ENCODE measurements at places on chromosomes 5 and 9.

DNA sequence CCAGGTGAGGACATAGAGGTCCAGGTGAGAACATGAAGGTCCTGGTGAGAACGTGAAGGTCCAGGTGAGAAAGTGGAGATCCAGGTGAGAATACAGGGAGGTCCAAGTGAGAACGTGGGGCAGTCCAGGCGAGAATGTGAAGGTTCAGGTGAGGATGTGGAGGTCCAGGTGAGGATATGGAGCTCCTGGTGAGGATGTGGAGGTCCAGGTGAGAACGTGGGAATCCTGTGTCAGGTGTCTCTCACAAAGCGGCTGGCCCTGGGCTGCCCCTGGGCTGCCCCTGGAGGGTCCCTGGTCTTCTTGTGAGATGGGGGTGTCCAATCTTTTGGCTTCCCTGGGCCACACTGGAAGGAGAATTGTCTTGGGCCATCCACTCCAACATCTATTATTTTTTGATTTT lies 133.4 kb downstream of the MRPL36 start:
- no peak for DNase-seq

DNA sequence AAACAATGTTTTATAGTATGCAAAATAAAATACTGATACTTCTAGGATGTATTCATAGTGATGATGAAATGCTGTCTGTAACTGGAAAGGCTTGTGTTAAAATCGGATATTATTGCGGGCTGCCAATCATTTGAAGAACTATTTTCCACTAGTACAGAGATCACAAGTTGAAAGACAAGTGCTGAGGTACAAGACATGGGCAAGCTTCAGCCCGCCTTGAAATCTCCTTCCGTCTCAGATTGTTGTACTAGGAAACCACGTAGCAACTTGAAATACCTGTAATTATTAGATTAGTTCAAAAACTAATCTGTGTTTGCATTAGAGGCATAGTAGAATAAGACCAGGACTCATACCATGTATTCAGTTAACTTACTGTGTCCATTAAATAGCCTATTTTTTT lies 218.2 kb downstream of the ARHGEF28 start:
- DNase-seq, result no peak

GRCh38 chr5:6491919-6492290 lies 43.2 kb downstream of the UBE2QL1 start:
- no peak for DNase-seq

DNA sequence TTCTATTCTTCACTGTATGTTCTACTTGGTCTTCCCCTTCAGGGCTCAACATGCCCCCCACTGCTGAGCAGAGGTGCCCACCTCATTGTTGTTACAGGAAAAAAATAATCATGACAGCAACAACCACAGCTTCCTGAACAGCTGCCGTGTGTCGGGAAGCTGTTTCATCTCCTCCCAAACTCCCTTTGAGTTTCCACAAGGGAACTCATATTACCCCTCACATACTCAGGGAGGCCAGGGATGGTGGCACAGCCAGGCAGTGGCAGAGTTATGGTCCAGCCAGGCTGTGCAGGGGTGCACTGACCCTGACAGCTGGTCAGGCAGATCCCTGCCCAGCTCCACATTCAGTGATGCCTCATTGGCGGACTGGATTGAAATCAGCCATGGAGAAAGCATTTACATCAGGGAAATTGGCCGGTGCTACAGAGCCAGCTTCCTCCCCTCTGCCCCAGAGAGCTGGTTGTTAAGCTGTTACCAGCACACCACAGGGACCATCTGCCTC lies 37.3 kb downstream of the SARDH start:
- DNase-seq, result no peak

DNA sequence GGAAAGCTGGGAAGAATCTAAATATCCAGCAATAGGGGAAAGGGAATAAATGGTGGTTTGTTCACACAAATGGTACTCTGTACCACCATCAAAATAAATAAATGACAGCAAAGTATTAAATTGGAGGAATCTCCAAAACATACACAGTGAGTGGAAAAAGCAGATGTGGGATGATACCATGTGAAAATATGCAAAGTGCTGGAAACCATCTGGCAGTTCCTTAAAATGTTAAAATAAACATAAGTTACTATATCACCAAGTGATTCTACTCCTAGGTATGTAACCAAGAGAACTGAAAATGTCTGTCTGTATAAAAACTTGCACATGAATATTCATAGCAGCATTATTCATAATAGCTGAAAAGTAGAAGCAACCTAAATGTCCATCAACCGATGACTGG lies 41.9 kb upstream of the TEX48 start:
- DNase-seq, result no peak

DNA sequence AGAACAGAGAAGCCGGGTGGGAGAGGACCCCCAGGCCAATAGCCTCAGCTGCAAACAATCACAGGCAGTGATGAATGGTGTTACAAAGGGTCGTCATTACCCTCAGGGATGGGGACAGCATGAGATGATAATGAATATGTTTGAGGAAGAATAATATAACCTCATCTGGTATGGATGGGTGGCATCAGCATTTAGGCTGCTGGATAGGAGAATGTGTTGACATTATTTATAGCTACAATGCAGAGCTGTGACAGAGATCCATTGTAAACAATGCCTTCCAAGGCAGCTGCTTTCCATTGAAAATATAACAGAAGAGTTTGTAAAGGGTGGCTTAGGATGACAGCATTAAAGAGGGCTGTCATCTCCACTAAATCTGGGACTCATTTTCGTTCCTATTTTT lies 365.5 kb downstream of the KCNN2 start:
- DNase-seq, result no peak
